Tibial nerve (tissue), 4 donors: ENCODE measurements at places on chromosomes 6 and 20. TPM values are rescaled to one million over a fixed set of nuclear protein-coding genes. Genes with fewer than 3 reads are reported as not detected.

DNA sequence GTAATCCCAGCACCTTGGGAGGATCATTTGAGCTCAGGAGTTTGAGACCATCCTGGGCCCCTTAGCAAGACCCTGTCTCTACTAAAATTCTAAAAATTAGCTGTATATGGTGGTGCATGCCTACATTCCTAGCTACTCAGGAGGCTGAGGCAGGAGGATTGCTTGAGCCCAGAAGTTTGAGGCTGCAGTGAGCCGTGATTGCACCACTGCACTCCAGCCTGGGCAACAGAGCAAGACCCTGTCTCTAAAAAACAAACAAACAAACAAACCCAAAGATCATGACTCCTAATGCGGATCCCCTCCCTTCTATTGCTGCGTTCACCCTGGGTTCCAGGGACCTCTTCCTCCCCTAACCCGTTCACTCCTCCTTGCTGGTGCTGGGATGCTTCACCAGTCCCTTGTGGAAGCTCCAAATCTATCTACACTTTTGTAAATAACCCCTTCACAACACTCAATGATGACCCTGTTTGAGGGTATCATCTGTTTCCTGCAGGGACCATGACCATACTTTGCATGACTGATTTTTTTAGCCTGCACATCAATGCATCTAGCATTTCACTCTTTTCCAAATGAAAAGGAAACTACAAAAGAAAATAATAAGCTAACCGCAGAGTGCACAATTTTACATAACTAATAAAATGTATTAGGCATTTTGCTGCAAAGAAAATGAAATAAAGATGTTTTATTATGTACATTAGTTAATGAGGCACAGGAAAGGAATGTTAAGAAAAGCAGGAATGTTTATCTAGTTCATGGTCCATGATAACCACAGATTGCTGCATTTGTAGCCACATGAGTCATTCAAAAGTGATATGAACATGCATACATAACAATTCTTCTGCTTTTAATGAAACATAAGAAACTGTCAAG is 30.5 kb upstream of the IPCEF1 start:
- no peak for DNase-seq

DNA sequence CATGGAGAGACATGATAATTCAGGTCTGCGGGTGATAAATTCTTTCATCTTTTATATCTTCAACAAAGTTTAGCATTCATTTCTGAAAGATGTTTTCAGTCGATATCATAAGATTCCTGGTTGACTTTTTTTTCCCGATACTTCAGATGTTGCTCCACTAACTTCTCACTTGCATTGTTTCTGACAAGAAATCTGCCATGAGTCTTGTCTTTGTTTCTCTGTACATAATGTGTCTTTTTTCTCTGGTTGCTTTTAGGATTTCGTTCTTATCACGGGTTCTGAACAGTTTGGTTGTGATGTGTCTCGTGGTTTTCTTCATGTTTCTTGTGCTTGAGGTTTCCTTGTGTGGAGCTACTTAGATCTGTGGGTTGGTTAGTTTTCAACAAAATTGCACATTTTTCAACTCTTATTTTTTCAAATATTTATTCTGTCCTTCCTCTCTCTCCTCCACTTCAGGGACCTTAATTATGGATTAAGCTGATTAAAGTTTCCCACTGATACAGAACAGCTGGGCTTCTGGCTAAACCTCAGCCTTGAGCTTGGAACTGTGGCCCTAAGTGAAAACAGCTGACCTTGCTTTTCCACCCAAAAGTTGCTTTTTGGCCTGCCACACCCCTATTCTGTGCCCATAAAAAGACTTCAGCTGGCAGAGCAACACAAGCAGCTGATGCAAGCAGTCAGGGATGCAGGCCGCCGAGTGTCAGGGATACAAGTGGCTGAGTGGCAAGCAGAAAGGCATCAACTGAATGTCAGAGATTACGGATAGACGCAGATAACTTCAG is 97.9 kb upstream of the SNX9 start:
- no peak for DNase-seq

GRCh38 chr20:20134941-20135575 is 82.7 kb downstream of the CFAP61 start:
- DNase-seq: no peak

DNA sequence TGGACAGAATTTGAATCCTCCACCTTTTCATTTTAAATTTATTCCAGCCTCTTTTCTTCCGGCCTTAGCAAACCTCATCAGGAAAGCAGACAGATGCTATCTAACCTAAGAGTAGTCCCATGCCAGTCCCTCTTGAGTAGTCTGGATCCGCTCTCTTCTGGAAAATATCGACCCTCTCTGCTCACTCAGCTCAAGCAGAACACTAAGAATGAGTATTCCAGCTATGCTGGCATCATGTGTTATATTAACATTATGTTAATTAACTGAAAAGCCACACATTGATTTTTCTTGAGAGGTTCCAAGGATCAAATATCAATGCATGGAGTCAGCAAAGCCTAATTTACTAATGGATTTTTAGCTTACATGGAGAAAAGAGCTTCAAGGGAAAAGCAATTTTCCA is 161.4 kb downstream of the ID4 start:
- DNase-seq: no peak

DNA sequence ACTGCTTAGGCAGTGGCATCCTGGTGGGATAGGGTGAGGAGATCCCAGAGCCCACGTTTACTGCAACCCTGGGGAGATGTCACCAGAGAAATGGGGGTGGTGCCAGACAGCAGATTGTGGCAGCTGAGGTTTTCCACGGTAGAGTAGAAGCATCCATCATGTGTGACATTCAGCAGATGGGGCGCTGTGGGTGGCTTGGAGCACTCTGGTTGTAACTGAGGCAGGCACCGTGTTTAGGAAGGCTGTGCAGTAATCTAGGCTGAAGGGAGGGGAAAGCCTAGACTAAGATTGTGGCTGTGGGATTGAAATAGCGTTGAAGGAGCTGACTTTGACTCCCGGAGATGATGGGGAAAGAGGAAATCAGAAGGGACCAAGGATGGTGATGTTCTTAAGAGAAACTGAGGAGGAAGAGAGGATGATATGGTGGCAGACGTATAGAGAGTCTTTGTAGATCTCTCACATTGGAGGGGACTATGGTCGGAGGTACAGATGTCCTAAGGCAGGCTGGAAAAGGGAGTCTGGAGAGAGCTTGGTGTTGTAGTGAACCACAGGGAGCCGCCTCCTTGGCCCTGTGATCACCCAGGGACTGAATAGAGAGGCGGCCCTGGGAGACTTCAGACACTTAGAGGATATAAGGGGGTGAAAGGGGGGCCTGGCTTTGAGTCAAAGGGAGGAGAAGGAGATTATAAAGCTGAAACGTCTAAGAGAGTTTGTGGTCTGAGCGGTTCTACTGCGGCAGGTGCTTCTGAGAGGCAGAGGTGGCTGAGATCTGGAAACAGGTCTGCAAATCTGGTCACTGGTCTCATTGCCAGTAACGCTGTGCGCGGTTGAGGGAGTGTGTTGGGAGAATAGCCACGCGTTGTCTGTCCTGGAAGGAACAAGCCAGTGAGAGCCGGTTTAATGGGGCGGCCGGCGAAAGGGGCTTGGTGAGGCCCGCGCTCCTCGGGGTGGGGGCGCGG is 792 bp upstream of the MICA start:
- peak; percentile 32 for DNase-seq

OR2B6 gene
- total RNA-seq: not detected

RIPPLY2 gene
- 0.21 TPM for total RNA-seq
